ENCODE measurements at places on chromosomes 1 and 21.

- no peak for DNase-seq
Measured at GRCh38 chr1:170881268-170882265, 53.8 kb upstream of the MROH9 start.

DNA sequence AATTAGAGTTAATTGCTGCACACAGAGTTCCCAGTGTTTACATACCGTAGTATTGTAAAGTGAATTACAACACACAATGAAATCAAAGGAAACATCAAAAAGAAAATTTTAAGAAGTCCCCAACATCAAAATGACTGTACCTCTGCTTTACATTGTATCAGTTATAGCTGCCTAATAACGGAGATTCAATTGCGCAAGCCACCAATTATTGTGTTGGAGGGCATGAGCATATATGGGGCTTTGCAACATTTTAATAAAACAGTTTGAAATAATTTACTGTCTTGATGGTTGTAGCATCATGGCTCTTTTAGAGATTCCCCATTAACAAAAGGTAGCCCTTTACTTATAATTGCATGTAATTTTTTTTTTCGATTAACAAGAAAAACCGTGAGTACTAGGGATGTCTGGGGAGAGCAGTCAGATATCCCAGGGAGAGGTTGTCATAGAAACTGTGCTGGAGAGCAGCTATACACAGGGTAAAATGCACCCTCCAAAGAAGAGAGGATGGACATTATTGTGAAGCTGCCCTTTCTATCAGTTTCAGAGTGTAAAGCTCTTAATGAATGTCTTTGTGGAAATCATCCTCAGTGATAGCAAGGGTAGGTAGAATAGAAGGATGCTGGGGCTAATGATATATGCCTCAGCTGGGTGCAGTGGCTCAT is 55.9 kb upstream of the BTG3 start:
- no peak for DNase-seq

DNA sequence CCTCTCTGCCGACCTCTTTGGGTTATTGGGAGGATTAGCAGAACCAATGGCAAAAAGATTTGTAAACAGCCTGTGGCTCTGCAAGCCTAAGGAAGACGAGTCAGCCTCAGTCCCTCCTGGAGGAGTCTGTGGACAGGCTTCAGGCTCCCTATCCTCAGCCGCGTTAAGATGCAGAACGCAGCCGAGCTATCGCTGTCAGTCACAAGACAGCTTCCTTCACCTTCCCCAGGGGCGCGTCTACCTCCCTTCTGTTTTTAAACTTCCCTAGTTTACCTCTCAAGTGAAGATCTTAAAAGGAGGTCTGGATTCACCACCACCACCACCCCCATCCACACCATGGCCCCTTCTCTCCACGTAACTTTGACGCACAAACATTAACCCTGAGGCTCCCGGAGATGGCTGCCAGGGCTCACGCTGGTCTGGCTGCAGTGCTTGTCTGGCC is 738 bp downstream of the CAMK1G start:
- no peak for DNase-seq

- no peak for DNase-seq
Measured at GRCh38 chr1:110370827-110371226, 20.0 kb downstream of the SLC16A4 start.

- no peak for DNase-seq
Measured at GRCh38 chr1:233859446-233859845, 45.0 kb upstream of the SLC35F3 start.

GRCh38 chr1:212607913-212608391 is 609 bp upstream of the ATF3 start:
- no peak for DNase-seq

- DNase-seq = no peak
Measured at GRCh38 chr1:151371370-151372057, 991 bp downstream of the SELENBP1 start.
